ENCODE measurements at places on chromosomes 4 and X.

DNA sequence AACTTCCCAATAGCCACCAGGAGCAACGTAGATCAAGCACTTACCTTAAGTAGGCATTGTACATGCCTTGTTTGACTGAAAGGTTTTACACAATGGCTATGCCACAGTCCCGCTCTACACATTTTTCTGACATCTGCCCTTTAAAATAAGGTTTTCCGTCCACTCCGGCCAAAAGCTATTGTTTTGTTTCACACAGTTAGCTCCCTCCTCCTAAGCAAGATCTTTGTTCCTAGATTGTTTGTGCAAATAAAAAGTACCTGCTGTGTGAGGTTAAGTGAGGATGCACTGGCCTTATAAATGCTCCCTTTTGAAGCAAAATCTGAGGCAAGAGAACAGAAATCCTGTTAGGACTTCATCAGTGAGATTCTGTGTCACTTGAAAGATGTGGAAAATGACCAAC is 11.8 kb downstream of the SCD5 start:
- DNase-seq: no peak

DNA sequence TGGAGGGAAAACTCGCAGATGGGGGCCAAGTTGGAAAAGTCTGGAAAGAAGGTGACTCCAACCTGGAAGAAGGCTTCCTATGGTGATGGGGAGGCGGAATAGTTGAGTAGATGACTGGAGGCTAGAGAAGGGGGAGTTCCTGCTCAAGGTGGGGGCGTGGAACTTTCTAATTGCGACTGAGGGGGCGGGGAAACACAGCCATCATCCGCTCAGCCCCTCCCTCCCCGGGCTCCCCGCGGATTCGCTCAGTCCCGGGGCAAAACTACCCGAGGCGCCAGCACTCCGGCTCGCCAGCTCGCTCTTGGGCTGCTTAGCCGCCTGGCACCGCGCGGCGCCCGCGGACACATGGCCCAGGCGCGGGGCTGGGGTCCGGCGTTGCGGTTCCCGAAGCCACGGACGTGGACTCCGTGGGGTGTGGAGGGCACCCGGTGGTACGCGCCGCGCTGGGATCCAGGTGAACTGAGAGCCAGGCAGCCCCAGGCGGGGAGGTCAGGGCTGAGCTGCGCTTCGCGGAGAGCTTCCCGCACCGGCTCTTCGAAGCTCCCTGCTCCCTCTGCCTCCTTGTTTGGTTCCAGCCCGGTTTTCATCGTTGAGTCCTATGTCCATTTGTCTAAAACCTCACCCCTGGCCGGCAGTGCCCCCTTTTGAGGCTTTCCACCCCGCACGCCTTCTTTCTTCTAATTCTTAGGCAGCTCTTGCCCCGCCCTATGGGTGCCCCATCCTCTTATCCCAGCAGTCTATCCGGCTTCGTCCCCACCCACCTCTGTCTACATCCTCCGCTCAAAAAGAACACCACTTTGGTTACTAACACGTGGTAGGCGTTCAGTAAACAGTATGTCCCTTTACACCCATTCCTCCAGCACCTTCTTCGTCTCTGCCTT is 38.9 kb downstream of the STARD8 start:
- DNase-seq: peak; percentile 12

DNA sequence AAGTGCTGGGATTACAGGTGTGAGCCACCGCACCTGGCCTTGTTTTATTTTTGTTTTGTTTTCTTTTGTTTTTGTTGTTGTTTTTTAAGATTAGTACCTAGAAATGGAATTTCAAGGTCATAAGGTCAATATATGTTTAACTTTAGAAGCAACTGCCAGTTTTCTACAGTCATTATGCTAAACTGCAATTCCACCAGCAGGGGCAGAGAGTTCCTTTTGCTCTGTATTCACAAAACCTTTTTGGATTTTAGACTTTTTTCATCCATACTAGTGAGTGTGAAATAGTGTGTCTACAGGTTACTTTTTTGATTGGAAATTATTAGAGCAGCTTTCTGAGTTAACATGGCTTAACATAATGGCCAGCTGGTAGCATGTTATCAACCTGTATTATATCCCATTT is 580.6 kb downstream of the TRIML1 start:
- no peak for DNase-seq

DNA sequence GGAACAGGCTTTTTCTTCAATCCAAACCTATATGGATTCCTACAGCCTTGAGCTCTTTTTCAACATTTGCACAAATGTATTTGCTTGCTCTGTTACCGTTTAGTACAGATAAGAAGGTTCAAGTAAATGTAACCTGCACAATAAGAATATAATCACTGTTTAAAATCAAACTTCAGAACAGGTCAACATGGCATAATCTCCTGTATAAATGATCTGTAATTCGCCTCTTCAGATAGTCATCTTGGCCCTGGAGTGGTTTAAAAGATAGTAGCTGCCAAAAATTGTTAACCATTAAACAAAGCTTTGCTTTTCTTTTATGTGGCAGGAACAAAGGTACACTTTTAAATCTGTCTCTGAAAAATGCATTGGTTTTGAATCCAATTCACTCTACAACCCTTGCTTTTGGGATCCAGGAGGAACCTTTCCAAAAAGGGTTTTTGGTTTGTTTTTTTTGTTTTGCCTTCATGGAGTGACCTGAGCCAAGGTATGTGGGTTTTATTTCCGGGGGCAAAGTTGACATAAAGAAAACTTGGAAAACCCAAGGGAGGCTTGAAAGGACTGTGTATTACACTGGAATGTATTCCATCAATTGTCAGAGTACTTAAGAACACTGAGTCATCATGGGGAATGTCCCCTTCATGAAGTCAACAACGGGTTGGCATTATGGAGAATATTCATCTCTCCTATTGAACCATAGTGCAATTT is 210.4 kb upstream of the HCCS start:
- no peak for DNase-seq

DNA sequence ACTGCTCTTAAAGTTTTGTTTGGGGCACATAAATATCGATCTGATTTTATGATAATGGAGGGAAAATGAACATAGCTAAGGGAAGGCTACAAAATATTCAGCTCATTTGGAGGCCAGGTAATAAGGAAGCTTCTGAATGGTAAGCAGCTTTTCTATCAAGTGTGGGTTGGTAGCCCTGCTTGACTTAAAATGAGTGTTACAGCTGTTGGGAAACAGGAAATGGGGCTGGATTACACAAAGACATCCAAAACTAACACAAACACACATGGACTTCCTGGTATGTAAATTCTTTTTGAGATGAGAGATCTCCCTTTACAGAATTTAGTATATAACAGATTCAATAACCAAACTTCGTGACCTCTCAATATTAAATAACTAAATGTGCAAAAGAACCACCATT is 58.0 kb downstream of the FGF16 start:
- DNase-seq: no peak

GRCh38 chr4:88522702-88523324 is 763 bp downstream of the PYURF start:
- peak; percentile 39 for DNase-seq

DNA sequence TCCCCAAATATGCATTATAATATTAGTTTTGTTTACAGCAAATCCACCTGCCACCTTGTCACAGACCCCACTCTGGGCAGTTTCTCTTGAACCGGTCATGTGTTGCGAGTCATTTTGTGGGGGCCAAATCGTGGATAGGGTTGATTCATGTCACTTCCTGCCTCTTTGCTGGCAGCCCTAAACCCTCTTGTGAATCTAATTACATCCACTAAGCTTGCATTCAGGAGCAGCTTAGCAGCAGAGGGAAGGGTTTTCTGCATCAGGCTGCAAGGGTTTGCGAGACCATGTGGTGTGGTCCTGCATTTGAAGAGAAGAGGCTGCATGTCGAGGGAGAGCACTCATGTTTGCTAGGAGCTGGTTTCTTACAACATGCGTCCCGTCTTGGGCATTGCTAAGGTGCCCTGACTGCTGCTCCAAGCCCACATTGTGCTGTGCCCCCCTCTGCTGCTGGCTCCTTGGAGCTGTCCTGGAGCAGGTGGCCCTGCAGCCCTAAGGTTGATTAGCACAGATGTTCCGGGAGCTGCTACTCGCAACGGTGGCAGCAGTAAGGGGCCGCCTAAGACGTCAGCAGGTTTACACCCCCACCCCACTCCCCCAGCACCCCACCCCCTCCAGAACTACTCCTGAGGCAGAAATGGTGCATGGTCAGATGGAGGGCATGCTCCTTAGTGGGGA is 88.9 kb upstream of the CLDN34 start:
- no peak for DNase-seq
